CD8-positive, alpha-beta memory T cell (primary cell): ENCODE measurements at places on chromosomes 4 and X. TPM values are rescaled to one million over a fixed set of nuclear protein-coding genes. Genes with fewer than 3 reads are reported as not detected.

ZNF595 gene
- 8.5 TPM for total RNA-seq

MSX1 gene
- total RNA-seq, result 0.11 TPM

PCDH18 gene
- not detected for total RNA-seq

TIGD4 gene
- total RNA-seq, result 0.60 TPM

MAGED4 gene
- 0.24 TPM for total RNA-seq

RPA4 gene
- 0.18 TPM for total RNA-seq

MAGIX gene
- total RNA-seq, result 1.4 TPM

DNA sequence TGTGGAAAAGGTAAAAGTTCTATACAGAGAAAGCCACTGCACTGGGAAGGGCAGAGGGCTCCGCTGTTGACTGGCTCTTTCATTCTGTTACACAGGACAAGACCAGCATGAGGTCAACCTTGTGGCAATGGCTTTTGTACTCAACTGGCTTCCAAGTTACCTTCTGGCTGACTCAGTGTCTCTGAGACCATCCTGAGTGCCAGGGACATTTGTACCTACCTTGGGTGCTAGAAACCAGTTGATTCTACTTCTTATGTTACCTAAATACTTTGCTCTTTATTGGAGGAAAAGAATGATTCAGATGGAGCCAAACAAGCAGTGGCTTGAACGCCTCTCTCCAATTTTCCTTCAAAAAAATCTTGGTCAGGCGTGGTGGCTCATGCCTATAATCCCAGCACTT, 123.2 kb downstream of the RBM47 start:
- DNase-seq, result no peak

- no peak for DNase-seq
Observed at GRCh38 chrX:11239230-11239629, 54.0 kb upstream of the AMELX start.

- DNase-seq, result no peak
Observed at GRCh38 chr4:119655111-119655837, 26.7 kb upstream of the PDE5A start.

GRCh38 chr4:27001398-27002164, 140.9 kb downstream of the STIM2 start:
- no peak for DNase-seq

DNA sequence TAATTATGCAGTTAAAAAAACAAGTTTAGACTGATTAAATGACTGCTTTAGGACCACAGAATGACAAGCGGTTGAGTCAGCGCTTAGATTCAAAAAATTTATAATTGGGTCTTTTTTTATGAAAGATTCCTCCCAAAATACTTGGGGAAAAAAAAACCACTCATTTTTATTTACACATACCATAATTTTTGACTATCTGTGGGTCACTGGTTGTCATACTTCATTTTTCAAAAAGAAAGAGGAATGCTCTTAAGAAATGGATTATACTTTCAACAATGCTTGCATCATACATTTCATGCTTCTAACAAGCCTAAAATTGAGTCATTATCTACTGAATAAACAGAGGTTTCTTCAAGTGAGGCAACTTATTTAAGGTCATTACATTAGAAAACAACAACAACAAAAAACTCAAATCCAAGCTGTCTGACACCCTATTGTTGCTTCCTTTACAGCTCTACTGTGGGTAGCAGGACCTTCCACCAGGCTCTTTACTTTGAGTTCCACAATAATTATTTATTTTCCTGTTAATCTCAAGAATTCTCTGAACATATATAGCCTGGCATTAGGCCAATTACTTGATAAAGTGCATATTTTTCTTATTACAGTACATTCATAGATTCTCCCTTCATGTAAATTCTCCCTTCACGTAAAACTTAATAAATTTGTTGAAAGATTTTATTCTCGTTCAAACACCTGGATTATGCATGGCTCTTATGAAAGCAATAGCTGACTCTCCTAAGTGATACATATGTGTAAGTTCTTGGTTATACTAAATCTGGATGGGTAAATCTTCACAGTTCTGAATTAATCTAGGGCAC, 445.5 kb downstream of the PCDH10 start:
- DNase-seq, result no peak

DNA sequence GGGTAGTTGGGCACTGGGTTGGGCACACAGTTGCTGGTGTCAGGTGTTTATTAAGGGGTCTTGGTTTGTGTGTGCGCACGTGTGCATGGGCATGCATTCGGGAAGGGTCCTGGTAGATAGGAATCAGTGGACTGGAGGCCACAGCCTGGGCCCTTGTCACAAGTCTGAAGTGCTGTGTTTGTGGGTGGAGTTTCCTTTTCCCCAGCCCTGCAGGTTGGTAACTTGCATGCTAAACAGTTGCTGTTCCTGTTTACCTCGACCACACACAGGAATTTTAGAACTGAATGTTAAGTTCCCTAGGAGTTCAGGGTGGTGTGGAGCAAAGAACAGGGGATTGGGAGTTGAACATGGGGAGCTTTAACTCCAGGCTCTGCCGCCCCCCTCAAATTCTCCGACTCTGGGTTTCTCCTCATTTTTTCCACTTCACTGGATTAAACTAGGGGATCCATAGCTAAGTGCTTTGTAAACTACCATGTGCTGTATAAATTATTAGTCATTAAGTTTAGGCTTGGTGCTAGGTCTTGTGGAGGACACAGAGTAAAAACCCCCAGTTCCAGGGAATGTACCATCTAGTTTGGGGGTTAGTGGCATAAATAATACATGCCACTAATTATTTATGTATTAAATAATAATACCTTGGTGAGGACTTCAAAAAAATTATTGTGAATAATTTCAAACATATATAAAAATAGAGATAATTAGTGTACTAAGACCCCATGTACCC, 49.0 kb downstream of the STARD8 start:
- no peak for DNase-seq

DNA sequence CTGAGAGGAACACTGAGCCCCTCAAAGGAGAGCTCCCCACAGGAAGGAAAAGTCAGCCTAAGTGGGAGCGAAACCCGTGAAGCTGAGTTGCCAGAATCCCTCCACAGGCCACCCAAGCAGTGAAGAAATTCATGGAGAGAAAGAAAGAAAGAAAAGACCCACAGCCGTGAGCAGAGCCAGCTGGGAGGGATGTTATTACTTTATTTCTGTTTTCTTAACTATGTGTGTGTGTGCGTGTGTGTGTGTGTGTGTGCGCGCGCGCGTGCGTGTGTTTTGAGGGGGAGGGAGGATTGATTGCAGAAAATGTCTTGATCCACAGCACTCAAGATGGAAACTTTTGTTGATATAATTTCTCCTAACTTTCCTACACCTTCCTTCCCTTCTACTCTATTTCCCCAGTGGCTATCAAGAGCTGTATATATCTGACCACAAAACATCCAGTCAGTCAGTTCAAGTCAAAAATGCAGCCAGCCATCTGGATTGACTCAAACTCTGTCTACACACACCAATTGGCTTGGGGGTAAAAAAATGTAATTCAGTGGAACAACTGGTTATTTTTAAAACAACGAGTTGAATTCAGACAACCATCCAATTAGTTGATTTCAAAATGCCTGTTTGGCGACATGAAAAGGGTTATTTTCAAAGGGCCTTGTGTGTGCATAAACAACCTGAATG, 13.8 kb upstream of the GPC3 start:
- DNase-seq, result no peak

GRCh38 chrX:23451266-23451665, 116.6 kb downstream of the PTCHD1 start:
- DNase-seq, result no peak

DNA sequence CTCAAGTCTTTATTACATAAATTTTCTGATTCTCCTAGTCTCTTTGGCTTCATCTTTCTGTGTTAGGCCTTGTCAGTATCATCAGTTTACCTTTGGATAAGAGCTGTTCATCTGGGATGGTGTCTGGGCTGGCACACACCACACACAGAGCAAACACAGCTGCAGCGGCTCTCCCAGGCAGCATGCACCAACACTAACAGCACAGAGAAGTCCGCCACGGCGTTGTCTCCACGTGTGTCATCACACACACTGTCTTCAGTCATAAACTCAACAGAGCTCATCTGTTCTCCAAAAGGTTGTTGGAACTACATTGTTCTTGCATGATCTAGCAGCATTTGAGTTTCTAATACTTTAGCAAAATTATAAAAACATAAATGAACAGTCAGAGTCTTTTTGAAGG, 851.9 kb upstream of the FRG1 start:
- DNase-seq, result no peak

- no peak for DNase-seq
Observed at GRCh38 chr4:90840291-90840690, 713.1 kb downstream of the CCSER1 start.

- DNase-seq, result no peak
Observed at GRCh38 chr4:96558466-96558865, 718.6 kb downstream of the PDHA2 start.

- DNase-seq, result no peak
Observed at GRCh38 chr4:188246488-188246887, 107.2 kb downstream of the TRIML1 start.

GRCh38 chr4:8188743-8189550, 10.1 kb upstream of the SH3TC1 start:
- DNase-seq, result no peak

DNA sequence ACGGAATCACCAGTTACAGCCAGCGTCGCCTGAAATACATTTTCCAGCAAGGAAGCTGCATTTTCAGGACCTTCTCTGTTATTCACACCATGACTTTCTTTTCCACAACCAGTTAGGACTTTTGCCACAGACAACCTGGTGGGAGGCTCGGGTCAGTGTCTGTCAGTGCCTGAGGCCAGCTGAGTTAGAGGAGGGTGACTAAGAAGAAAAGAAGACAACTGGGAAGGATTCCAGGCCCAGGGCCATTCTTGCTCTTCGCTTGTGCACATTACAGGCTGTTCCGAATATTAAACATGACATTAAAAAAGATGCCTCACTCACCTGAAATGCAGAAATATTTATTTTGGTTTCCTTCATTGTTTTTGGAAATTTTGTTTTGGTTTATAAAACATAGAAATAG, 21.4 kb upstream of the CENPU start:
- no peak for DNase-seq

GRCh38 chr4:138845054-138845453, 170.5 kb upstream of the NOCT start:
- no peak for DNase-seq

DNA sequence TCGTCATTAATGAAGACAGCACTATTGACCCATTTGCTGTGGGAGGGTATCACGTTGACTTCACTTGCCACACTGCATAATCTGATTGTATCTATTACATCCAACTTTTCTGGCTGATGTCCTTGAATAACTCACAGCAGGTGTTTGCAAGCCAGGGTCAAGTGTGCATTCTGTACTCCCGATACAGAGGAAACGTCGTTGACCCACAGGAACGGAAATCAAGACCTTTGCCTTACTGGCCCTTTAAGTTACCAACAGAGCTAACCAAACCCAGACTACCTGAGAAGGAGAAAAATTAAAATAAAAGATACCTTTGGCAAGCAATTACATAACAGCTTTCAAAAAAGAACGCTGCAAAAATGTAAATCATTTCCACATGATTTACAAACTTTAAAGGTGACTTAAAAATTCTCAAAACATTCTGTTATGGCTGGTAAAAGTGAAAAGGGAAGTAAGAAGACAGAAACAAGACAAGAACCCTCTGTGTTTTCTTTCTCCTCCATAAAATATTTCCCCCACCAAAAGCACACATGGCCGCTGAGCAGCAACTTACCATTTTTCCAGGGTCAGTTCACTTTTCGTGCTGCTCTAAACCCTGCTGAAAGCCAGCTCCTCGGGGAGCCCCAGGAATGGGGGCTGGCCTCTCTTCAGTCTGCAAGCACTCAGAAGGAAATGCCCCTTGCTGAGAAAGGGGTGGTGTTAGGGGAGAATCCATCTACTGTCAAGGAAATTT, 6.5 kb upstream of the SHISA3 start:
- no peak for DNase-seq

DNA sequence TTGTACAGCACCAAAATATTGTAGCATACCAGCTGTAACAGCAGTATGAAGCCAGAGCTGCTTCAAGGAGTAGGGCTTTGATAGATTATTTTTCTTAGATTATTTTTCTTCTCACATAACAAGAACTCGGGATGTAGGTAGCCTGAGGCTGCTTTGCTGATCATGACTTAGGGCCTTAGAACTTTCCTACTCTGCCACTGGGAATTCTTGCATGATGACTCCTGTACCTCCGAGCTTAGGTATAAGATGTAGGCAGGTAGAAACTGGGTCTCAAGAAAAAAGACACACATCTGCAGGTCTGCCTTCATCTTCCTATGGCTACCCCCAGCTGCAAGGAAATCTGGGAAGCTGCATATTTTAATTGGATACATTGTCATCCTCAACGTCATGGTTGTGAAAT, 115.9 kb upstream of the PNPLA4 start:
- DNase-seq, result no peak

- DNase-seq, result no peak
Observed at GRCh38 chr4:53309321-53310040, 56.4 kb downstream of the SCFD2 start.

DNA sequence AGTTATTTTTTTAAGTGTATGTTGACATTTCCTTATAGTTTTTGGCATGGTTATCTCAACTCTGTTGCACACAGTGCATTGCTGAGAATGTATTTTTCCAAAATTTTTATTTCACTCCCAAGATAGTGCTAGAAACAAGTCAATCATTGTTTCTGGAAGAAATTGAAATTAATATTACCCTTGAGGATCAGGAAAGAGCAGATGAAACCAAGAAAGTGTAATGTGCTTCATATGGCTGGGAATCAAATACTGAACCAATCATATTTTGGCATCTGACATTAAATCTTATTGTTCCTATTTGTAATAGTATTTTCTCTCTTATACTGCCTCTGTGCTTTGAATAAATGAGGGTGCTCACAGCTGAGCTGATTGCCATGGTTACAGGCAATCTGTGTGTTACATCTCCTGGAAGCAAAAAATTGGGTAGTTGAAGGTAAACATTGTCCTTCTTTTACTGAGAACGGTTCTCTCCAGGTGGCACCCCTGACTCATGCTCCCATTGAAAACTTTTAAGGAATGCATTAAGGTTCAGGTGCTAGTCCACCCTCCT, 358.2 kb upstream of the NR3C2 start:
- no peak for DNase-seq

GRCh38 chr4:4899202-4899925, 39.9 kb downstream of the MSX1 start:
- no peak for DNase-seq

- no peak for DNase-seq
Observed at GRCh38 chrX:2931155-2931554, 2.0 kb upstream of the ARSD start.

- no peak for DNase-seq
Observed at GRCh38 chr4:8157496-8157895, 1.1 kb downstream of the ABLIM2 start.

DNA sequence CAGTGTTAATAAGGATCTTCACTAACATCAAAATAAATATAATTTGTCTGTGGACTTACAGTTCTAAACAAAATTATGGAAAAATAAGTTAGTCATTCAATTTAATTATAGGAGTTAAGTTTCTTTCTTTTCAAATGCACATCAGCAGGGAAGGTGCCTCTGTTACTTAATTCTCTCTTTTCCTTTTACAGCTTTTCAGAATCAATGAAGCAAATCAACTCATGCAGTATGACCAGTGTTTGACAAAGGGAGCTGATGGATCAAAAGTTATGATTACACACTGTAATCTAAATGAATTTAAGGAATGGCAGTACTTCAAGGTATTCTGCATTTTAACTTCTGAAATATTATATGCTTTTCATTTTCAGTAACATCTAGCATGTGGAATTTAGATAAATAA, 15.9 kb downstream of the HMGB2 start:
- DNase-seq, result no peak

- DNase-seq, result no peak
Observed at GRCh38 chr4:86446996-86447395, 87.1 kb upstream of the MAPK10 start.
